ENCODE measurements at places on chromosomes 2 and 18.
A peak's percentile ranks its signal among the peaks of the same experiment; 100 is the strongest.

DNA sequence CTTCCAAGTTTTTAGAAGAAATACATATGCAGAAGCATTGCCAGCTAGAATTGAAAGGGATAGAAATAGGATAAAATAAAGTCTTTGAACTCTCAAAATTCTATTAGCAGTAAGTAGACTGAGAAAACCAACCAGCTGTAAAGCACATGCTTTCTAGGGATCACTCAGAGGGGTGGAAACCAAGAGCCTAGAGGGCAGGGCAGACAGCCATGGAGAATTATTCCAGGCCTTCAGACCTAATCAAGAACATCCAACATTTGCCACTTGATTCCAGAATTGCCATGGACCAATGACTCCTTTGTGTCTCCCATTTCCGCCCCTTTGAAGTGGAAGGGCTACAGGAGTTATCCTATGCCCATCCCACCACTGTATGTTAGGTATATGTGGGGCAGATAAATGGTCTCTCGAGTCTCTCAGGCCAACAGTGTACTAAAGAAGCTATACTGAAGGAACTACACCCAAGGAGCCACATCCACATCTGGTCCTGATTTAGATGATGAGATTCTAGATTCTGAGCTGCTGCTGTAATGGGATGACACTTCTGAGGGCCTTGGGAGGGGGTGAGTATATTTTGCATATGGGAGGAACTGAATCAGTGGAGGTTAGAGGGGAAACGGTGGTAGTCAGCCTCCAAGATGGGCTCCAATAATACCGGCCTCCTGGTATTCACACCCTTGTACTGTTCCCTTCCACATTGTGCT, 4.0 kb downstream of the FARSB start:
- DNase-seq = no peak

GRCh38 chr18:31977270-31977872, 34.4 kb upstream of the TRAPPC8 start:
- DNase-seq = peak; percentile 28

DNA sequence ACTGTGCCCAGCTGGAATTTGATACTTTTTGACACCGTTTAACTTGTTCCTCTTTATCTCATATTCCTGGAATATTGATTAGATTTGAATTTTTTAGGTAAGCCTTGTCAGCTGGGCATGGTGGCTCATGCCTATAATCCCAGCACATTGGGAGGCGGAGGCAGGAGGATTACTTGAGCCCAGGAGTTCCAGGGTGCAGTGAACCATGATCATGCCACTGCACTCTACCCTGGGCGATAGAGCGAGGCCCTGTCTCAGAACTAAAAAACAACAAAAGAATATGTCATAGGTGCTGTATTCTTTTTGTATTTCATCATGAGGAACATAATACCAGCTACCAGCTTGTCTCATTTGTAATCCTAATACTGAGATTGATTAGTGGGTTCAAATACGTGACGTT, 90.3 kb downstream of the ZNF532 start:
- DNase-seq = no peak

GRCh38 chr2:3785220-3785889, 82.0 kb downstream of the DCDC2C start:
- no peak for DNase-seq

DNA sequence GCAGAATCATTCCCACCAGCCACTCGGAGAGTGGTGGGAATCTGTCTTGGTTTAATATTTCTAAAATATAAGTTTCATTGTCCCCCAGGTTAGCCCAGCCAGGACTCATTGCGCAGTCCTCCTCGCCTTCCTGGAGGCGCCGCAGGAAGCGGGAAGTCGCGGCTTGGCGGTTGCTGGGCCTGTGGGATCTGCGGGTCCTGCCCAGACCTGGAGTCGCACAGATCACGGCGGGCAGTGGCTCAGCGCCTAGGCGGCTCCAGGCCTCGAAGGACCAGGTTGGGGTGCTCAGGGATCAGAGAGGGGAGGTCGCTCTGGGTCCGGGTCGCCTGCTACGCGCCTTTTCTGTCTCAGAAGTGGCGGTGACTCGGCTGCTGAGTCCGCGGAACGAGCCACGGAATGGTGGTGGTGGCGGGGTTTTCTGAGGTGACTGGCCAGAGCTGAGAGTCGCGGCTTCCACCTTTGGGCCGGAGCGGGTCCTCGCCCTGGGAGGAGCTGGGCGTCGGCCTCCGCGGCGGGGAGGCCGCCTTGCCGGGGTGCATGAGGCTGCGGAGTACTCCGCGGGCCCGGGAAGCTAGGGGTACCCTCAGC, 2.6 kb downstream of the HOXD3 start:
- DNase-seq = no peak

GRCh38 chr18:44767807-44768206, 87.1 kb downstream of the SETBP1 start:
- no peak for DNase-seq

- peak; percentile 38 for DNase-seq
Measured at GRCh38 chr2:227188292-227188691, 23.9 kb downstream of the COL4A3 start.

GRCh38 chr18:24157855-24158254, 19.0 kb downstream of the CABYR start:
- no peak for DNase-seq

DNA sequence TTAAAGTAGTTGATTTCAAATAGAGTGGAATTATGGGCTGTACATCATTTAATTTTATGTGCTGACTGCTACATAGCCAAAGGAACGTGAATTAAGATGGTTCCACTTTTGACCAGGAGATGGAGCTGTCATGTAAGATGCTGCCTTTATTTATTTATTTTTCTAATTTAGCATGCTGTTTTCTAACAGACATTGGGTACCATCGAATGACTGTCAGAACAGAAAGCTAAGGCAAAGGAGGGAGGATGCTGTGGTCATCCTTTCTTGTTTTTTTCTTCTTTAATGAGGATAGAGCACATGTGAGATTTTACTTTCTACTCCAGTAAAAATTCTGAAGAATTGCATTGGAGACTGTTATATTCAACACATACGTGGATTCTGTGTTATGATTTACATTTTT, at the start of gene SCN2A:
Gene SCN2A (plus strand): TSS at position 185 of the 400 bp plus-strand sequence. CDS start 56,410 bp downstream, outside the sequence.
- DNase-seq = peak; percentile 23

GRCh38 chr18:2976218-2977132, 36.5 kb downstream of the LPIN2 start:
- DNase-seq = no peak

GRCh38 chr2:177068967-177069366, 143.6 kb upstream of the HNRNPA3 start:
- no peak for DNase-seq

DNA sequence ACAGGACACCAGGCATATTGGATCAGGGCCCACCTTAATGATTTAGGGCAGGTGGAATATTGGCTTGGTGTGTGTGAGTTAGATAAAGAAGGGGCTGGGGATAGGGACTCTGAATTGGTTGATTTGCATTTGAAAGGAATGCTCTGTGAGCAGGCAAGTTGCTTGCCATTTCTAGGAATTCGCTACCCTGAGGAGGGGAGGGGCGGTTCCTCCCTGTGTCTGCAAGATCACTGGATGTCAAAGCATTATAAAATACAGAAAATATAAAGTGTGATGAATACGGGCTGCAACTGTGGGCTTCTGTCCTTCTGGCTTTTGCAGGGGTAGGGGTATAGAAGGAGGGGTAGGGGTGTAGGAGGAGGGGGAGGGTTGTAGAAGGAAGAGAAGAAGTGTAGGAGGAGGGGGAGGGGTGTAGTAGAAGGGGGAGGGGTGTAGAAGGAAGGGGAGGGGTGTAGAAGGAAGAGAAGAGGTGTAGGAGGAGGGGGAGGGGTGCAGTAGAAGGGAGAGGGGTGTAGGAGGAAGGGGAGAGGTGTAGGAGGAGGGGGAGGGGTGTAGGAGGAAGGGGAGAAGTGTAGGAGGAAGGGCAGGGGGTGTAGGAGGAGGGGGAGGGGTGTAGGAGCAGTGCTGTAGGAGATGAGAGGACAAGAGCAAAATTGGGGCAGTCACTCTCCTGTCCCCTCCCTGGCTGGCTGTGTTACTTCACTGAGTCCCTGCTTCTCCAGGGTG, 238.0 kb upstream of the COPS8 start:
- DNase-seq = no peak

GRCh38 chr2:164993287-164994016, 38.1 kb upstream of the SLC38A11 start:
- no peak for DNase-seq

GRCh38 chr18:76975577-76976110, 153.3 kb downstream of the ZNF236 start:
- DNase-seq = no peak

Measured in stromal cell of bone marrow (primary cell).